ENCODE measurements at places on chromosomes 3 and 15.
A peak's percentile ranks its signal among the peaks of the same experiment; 100 is the strongest.

GRCh38 chr15:47184003-47184907, 533.0 kb upstream of the SEMA6D start:
- DNase-seq = no peak

- no peak for DNase-seq
Observed at GRCh38 chr3:149850787-149851584, 38.0 kb downstream of the RNF13 start.

GRCh38 chr15:73305331-73306211, 63.2 kb downstream of the HCN4 start:
- peak; percentile 20 for DNase-seq

DNA sequence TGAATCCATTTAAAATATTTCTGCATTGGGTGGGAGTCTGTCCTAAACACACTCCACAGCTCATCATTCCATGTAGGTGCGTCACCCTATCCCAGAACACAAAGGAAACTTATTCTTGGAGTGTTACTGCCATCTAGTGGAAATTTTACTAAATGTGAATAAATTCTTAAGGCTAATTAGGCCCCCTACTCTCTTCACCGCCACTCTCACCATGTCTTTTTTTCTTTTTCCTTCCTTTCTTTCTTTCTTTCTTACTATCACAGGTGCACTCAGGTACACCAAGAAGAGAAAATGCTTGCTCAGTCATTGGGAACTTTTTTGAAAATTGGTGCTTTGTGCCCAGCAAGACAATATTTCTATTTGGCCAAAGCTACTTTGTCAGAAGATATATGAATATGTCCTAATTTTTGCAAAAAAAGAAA, 26.4 kb upstream of the ATP8B4 start:
- peak; percentile 58 for DNase-seq

GRCh38 chr3:73509816-73510215, 114.9 kb downstream of the PDZRN3 start:
- DNase-seq = no peak

DNA sequence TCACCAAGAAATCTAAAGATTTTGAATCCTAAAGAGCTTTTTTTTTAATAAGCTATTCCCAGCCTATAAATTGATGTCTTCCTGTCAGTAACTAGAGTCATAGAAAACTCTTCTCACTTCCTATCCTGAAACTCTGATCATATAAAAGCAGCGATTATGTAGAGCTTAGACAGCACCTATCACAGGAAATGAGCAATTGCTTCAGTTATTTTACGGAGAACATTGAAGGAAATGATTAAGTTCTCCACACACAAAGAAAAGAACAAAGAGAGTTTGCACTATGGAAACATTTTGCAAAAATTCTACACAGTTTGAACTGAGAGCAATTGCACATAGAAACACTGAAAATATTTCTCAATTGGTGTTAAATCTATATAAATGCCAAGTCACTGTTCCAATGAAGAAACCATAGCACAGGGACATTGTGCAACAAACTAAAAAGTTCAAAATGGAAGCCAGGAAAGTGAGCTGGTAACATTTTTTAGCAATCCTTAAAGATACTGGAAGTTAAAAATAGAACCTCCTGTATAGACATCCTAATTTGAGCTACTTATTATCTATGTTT, 291.5 kb upstream of the ARHGEF26 start:
- DNase-seq = no peak

GRCh38 chr15:74038707-74039655, 43.4 kb downstream of the GOLGA6A start:
- no peak for DNase-seq

DNA sequence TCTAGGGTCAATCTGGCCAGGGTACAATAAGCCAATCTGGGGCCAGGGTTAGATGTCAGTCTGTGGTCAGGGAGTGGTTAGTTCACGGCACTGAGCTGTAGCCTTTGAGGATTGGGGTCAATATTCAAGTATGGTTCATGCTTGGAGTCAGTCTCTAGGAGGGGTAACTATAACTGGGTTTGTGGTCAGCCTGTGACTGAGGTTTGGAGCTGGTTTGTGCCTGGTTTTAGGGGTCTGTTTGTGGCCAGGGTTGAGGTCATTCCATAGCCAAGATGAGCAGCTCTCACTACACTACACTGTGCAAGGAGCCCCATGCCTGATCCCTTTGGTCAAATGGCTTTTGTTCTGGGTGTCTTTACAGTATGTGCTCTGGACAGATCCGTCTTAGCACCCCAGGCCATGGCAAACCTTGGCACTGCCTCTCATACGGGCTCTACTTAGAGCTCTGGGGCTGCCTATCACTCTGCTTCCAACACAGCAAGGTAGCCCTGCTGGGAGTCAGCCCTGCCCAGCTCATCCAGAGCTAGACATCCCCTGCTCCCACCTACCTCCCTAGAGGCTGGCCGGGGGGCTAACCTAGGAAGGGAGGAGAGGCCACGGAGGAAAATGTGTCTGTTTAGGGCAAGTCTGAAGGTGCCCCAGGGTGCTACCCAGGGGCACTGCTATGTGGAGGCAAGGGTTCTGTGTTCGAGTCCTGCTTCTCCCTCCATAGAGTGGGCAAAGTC, 63.3 kb upstream of the CORO2B start:
- DNase-seq = no peak

DNA sequence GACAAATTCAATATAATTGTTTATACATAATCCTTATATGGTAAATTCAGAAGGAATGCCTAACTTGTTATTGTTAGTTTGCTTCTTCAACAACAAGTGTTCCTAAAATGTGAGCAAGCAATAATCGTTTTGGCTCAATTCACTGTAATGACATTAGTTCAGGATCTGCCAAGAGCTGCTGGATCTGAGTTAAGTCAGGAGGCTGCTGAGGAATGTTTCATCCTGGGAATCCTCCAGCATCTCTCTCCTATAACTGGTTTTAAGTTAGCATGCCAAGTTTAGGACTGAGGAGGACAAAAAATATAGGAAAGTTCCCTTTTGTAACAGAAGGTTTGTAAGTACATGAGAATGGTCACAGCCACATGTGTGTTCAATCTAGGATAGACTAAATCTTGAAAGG, 4.9 kb upstream of the GTF2A2 start:
- no peak for DNase-seq

- DNase-seq = no peak
Observed at GRCh38 chr3:193132241-193132640, 108.8 kb upstream of the PLAAT1 start.

DNA sequence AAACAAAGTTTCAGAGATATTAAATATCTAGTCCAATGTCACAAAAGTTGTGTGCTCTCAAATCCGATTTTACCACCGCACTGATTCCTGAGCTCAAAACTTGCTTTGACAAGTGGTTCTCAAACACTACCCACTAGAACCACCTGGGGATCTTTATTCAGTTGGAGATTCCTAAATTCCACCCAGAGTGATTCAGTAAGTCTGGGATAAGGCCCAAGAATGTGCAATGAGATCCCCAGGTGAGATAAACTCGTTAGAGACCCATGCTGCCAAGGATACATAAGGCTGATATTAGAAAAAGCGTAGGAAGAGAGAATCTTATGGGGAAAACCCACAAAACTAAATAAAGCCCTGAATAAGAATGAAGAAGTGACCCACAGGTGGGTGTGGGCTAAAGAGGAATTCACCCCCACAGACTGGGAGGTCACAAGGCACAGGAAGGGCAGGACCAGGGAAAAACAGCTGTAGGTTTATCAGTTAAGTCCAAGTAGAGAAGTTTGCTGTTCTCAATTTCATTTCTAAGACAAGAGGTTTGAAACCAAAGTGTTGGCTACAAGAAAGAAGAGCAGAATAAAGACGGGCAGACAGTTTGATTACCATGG, 11.5 kb upstream of the RPS17 start:
- DNase-seq = no peak

DNA sequence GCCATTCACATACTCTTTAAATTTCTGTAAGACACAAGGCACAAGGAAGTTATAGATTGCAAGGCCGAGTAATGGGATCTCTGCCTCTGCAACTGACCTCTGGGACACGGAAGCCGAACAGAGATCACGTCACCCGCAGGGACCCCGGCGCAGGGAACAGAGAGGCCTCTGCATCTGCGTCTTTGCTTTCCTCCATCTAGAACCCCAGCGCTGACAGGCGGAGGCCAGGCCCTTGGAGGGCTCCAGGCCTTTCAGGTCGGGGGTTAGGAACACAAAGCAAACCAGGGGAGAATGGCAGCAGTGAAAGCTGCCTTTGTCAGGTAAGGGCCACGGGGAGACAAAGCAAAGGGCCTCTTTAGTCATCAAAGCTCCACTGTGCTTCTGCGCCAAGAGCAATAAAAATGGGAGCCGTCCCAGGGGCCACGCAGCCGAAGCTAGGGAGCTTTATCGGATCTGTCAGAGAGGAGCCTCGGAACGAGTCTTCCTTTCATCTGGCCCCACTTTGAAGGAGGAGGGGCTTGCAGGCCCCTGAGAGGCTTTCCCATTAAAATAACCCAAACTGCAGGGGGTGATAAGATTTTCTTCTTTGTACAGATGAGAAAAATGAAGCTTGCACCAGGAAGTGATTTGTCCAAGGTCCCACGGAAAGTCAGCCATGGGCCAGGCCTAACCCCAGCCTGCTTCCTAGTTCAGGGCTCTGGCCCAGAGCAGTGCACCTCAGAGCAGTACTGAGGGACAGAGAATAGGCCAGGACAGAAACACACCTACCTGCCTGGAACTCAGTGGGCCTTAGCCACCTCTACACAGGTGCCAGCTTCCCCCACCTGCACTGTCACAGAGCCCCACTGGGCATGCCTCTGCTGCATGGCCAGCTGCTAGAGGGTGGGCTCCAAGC, 84.4 kb upstream of the RAD18 start:
- DNase-seq = no peak

GRCh38 chr3:160413613-160414248, 14.3 kb downstream of the SMC4 start:
- DNase-seq = peak; percentile 77

DNA sequence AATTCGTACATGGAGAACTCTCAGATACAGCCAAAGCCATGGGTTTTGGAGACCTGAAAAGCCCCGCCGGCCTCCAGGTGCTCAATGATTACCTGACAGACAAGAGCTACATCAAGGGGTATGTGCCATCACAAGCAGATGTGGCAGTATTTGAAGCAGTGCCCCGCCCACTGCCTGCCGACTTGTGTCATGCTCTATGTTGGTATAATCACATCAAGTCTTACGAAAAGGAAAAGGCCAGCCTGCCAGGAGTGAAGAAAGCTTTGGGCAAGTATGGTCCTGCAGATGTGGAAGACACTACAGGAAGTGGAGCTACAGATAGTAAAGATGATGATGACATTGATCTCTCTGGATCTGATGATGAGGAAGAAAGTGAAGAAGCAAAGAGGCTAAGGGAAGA, 23.5 kb downstream of the MYO5A start:
- DNase-seq = no peak

DNA sequence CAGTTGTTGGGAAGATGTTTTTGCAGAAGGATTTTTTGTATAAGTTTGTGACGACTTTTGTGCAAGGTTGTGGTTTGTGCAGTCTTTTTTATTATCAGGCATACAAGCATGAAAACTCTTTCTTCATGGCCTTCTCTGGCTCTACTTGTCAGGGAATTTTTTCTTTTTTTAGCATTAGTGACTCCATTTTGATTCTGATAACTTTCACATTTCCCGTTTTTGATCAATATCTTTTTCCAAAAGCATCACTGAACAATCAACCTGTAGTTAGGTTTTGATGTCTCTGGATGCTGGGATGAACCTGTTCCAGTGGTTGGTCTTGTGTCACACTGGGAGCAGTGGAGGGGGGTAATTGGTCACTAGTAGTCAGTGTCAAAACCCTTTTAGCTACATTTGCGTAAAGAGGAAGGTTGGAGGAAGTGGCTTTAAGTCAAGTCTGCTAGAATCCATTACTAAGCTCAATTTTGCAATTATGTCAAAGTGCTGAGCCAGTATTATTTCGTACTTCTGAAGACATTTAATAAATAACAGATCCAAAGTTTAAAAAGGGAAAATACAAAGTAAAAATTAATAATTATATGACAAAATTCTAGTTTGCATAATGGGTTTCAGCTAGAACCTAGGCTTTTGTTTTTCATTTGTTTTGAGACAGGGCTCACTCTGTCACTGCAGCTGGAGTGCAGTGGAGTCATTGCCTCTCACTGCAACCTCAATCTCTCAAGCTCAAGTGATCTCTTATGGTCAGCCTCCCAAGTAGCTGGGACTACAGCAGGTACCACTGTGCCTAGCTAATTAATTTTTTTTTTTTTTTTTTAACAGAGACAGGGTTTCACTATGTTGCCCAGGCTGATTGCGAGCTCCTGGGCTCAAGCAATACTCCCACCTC, 18.8 kb upstream of the CFAP161 start:
- DNase-seq = no peak

DNA sequence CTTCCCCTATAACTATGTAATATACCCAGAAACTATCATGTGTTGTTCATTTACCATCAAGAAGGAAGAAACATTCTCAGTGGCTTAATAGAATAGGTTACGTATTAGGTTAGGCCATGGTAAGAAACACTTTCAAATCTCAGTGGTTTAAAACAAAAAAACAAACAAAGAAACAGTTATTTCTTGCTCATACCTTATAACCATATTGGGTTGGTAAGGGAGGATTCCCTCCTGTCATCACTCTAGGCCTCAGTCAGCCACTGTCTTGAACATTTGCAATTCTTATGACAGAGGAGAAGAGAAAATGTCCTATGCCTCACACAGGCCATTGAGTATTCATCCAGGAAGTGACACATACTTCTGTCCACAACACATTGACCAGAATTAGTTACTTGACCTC, 727.7 kb upstream of the NECTIN3 start:
- DNase-seq = no peak

GRCh38 chr3:4584456-4585249, 91.5 kb downstream of the ITPR1 start:
- peak; percentile 21 for DNase-seq

DNA sequence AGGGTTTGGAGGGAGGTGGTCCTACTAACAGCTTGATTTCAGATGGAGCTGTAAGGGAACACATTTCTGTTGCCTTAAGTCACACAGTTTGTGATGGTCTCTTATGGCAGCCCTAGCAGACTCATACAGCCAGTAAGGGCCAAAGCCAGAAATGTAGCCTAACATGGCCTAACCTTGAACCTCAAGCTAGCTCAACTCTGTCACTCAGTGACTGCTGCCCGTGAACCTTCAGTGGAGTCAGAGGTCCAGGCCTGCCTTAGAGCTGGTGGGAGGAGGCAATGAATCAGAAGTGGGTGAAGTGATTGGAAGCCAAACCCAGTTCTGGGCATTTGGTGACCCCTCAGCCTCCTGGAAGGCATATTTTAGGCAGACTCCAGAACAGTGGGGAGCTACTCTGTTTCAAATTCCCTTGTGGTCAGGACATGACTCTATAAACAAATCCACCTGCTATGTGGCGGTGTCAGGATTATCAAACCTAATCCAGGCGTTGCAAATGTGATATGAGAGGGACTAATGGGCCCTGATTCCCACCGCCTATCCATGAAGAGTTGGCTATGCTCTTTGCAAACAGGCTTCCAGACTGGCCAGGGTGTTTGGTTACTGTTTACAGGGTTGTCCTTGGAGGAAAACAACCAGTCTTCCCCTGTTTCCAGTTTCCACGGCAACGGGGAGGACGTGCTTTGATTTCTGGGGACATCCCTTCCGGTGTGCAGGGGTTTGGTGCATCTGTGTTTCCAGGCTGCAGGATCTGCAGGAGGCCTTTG, 105.9 kb upstream of the AGBL1 start:
- DNase-seq = no peak

GRCh38 chr3:52456169-52456799, 880 bp downstream of the NISCH start:
- DNase-seq = no peak

GRCh38 chr3:169744366-169745054, 20.4 kb downstream of the TERC start:
- no peak for DNase-seq

- DNase-seq = no peak
Observed at GRCh38 chr3:27279123-27279522, 90.1 kb downstream of the NEK10 start.

- peak; percentile 1 for DNase-seq
Observed at GRCh38 chr3:64533617-64534317, 154.0 kb downstream of the ADAMTS9 start.

GRCh38 chr3:187406927-187407326, 38.7 kb downstream of the RTP4 start:
- DNase-seq = no peak
